ENCODE measurements at places on chromosomes 7 and 10. TPM values are rescaled to one million over a fixed set of nuclear protein-coding genes. Genes with fewer than 3 reads are reported as not detected.

DNA sequence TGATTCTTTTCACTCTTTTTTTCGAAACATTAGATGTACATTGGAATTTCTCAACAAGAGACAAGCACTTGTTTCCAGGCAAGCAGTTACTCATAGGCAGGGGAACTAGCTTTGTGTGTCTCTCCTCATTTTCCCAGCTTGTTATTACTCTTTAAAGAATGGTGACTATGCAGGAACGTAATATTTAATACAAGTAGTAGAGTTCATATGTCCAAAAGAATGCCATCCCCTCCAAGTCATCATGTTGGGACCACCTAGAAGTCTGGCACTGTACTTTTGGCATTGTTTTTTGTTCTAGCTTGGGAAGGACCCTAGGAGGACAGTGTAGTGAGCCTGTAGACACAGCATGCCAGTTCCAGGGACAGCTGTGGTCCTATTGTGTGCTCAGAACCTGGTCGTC lies 650.7 kb downstream of the INHBA start:
- DNase-seq = no peak

GRCh38 chr7:105346593-105347322 lies 42.0 kb downstream of the SRPK2 start:
- no peak for DNase-seq

- no peak for DNase-seq
These were observed 572.3 kb downstream of the TCERG1L start for GRCh38 chr10:130739016-130739756.

Gene SYT15B
- 2.0 TPM for total RNA-seq

Gene VWDE
- total RNA-seq = not detected
